ENCODE measurements at places on chromosomes 7 and 10.

DNA sequence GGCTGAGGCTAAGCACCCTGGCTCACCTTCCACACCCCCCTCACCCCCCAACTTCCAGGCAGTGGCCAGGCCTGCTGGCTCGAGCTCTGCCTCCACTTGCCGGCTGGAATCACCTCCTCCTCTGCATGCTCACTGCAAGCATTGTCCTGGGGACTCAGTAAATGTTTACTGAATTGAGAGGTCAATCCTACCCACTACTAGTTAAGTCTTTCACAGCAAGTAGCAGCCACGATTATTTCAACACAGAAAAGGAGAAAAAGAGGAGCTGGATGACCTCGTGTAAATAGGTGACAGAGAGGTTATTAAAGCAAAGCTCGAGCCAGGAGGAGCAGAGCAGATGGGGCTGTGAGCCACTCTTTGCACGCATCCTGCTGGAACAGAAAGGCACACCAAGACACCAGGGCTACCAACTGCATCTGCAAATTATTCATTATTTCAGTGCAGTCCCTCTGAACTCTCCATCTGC is 32.1 kb downstream of the HIPK2 start:
- no peak for DNase-seq

DNA sequence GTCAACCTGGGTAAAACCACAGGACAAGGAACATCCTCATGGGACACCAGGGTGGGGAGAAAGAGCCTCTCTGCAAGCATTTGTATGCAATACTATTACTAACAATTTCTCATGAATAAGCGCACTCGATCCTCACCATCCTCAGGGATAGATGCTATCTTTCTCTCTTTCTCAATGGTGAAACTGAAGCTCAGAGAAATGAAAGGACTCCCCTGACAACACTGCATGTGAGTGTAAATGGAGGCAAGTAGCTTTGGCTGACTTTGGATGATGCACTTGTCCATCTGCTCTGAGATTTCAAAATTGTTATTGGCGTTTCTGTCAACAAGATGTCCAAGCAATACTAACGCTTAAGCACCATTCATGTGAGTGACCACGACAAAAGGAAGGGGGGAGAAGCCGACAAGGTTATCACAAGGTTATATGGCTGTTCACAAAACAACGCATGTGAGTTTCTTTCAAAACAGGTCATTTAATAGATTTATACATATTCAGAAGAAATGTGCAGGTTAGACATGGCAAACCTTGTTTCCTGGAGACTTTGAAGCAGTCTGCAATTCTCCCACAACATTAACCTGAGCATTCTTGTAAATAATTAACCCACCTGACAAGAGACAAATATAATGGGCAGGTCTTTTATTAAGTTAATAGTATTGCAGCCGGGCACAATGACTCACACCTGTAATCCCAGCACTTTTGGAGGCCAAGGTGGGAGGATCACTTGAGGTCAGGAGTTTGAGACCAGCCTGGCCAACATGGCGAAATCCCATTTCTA is 54.0 kb downstream of the IFIT5 start:
- DNase-seq: no peak

DNA sequence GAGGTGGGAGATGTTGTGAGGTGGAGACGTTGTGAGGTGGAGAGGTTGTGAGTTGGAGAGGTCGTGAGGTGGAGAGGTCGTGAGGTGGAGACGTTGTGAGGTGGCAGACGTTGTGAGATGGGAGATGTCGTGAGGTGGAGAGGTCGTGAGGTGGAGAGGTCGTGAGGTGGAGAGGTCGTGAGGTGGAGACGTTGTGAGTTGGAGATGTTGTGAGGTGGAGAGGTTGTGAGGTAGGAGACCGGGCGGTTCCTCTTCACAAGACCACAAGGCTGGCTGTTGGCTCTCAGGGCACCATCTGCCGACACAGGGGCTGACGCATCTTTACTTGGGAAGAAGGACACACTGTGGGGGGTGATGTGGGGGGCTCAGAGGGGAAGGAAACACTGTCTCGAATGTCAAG is 34.7 kb upstream of the SHH start:
- DNase-seq: no peak

DNA sequence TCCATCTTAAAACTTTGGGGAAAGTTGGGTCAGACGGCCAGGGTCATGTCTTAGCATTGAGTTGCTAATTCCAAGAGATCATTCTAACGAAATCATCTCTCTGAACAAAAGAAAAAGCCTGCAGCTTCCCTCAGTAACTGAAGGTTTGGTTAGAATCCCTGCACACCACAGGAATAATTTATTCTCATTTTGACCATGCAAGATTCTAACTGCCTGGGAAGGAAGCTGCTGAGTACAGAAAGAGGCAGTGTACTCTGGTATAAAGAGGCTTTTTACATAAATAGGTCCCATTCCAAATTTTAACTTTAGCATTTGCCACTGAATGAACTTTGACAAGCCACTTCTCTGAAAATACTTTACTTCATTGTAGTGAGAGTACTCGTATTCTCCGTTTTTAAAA is 76.9 kb upstream of the RSBN1L start:
- DNase-seq: no peak

Data from activated CD4-positive, alpha-beta T cell treated with anti-CD3 and anti-CD28 coated beads for 36 hours (primary cell).